ENCODE measurements at places on chromosomes 2 and 18.

DNA sequence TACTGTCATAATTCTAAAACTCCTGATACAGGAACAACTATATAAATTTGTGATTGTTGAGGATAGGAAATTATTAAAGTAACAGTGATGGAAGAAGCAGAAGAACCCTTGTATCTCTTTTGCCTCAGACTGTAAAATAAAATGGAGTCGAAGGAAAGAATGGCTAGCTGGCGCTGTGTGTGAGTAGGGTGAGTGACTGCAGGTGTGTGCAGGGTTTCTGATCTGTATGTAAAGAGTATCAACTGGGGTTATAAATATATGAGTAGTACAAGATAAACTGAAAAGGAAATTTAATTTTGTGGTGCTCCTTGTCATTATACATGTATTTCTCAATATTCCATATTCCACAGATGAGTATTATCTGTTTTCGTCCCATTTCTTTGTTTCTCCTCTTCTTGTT is 15.2 kb downstream of the POLI start:
- no peak for DNase-seq

DNA sequence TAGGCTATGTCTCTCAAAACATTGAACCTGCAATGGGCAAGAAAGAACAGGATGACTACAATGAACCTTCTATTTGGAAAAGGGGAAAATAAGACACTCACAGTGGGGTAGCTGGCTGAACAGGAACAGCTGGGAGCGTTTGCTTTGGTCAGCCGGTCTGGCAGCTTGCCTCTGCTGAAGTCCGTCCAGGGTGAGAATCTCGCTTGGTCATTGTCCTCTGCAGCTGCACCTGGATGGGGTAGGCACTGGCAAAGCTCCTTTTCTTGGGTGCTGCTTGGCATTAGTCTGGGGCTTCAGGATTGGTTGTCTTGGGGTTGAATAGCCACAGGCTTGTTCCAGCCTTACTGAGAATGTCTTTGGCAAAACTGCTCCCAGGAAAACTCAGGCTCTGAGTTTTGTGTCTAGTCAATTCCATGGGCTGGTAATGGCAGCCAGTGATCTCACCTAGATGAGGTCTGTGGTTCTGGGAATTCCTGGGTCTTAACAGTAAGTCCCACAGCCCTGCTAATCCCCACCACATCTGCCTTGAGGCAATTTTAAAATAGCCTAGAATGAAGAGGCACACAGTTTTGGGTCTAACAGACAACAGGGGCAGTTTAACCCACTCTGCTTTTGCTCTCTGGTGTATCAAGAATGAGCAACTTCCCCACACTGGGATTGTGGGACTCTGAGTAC is 13.4 kb downstream of the NEDD4L start:
- no peak for DNase-seq

DNA sequence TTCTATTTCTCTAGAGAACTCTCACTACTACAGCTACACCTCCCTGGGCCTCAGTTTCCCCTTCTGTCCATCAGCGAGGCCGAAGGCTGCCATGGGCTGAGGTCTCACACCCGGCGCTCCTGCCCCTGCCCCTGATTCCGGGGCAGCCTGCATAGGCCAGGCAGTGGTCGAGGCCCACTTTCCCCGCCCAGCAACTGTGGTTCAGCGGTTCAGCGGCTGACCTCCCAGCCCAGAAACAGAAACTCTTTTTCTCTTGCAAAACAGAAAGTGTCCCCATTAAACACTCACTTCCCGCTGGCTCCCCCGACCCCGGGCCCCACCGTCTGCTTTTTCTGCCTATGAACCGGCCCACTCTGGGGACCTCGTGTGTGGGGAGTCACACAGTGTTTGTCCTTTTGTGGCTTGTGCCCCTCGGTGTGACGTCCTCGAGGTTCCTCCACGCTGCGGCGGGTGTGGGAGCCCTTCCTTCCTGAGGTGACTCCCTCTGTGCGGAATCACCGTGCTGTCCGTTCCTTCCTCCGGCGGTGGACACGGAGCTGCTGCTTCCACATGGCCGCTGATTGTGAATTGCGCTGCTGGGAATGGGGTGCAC is 16.0 kb downstream of the PDCD1 start:
- DNase-seq = no peak

GRCh38 chr18:48949606-48950535 is 894 bp downstream of the SMAD7 start:
- DNase-seq = peak; percentile 68

DNA sequence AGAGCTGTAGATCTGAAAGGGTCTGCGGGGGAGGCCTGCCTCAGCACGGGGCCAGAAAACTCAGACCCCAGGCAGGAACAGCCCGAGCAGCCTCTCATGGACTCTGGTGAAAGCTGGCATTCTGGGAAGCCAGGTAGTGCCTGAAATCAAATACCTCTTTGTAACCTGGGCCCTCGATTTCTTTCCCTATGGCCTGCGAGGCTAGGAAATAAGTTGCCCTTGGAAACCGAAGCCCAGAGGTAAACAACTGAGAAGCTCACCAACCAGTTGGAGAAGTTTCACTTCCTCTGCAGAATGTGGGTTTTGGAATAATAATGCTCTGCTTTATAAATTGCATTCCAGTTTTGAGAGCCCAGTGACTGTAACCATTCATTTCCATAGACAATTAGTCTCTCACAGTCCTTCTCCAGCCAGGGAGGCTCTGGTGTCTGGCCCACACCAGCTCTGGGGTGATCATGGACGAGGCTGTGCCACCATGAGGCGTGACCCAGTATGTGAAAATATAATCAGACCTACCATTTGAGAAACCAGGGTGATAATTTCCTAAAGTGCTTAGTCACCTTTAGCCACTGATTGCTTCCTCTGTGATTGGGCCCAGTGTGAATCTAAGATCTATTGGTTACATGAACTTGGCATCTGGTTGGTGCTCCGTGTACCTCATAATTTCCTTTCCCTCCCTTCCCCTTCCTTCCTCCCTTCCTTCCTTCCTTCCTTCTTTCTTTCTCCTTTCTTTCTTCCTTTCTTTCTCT is 133.1 kb upstream of the PELI1 start:
- DNase-seq = peak; percentile 89

DNA sequence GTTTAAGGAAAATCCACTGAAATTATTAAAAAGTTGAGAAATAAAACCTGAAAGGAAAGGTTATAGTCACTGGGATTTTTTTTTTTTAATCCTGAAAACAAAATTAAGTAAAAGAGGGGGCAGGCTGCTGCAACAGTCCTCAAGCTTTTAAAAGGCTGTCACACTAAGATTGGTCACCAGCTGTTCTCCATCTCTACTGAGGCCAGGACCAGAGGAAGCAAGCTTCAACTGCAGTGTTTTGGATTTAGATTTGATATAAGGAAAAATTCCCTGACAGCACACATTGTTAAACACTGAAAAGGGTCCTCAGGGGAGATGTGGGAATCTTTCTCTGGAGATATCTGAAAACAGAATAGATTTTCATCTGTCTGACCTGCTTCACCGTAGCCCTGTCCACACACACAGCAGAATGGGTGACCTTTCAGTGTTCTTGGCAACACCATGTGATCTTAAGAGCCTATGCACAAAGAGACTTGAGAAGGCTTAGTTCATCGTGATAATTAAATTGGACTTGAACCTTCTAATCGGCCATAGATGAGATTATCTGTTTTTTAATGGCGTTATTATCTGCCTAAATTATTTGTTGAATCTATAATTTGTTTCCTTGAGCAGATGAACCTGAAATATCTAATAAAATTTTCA is 132.0 kb upstream of the BOD1L2 start:
- DNase-seq = no peak

DNA sequence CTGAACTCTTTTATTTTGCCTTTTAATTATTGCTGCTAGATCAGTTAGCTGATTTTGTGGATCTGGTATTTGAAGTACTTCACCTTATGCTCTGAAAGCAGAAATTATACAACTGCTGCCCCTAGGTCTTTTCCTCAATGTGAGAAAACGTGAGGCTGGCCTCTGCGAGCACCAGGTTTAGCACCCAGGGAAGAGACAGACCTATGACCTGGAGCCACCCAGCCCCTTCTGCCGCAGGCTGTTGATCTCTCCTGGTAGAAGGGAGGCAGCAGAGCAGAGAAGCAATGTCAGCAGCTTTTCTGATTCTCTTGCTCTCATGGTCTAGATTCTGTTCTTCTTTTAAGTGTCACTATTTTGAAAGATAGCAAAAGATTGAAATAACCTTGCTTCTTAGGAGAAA is 19.9 kb downstream of the TRAPPC12 start:
- DNase-seq = no peak

DNA sequence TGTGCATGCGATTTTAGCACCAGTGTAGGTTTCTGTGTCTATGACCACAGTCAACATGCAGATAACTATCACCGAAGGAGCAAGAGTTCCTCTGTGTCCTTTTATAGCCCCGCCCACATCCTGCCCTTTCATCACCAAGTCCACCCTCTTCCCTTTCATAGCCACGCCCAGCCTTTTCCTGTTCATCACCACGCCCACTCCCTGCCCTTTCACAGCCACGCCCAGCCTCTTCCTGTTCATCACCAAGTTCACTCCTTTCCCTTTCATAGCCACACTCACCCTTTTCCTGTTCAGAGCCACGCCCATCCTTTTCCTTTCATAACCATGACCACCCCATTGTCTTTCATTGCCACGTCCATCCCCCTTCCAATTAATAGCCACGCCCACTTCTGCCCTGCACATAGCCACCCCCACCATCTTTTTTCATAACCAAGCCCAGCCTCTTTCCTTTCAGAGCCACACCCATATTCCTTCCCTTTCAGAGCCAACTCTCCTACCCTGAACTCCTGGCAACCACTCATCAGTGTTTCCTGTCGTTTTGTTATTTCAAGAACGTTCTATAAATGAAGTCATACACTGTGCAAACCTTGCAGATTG is 273.9 kb downstream of the MYT1L start:
- DNase-seq = peak; percentile 47

DNA sequence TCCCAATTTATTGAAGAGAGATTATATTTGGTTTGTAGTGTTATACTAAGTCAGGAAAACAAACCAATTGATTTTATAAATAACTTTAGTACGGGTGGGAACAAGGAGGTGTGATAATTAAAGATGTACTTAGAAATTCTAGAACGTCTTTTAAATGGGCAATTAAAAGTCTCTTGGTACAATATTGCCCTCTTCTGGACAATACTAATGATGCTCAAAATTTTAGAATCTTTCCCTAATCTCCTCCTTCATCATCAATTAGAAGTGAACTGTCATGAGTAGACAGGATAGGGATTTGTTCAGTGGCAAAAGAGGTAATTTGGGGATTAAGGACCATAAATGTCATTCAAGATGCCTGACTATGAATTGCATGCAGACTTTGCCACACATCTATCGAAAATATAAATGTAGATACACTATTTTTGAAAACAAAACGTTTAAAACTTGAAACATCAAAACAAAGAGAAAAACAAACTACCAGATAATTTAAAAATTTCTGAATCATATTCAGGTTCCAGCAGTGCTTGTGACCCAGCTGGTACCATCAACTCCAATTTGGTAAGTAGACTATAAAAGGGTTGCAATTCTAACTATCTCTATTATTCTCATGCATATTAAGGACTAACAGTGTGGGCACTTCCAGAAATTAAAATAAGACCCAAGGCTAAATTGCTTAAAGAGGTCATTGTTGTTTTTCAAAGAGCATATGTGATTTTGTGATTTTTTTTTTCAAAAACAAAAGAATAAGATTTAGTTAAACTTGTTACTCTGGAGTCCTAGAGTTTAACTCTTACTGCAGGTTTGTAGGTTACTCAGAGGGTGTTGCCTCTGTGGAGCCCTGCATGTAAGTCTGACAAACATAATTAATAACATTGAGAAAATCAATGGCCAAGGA is 123.5 kb downstream of the LAMA3 start:
- DNase-seq = peak; percentile 39

DNA sequence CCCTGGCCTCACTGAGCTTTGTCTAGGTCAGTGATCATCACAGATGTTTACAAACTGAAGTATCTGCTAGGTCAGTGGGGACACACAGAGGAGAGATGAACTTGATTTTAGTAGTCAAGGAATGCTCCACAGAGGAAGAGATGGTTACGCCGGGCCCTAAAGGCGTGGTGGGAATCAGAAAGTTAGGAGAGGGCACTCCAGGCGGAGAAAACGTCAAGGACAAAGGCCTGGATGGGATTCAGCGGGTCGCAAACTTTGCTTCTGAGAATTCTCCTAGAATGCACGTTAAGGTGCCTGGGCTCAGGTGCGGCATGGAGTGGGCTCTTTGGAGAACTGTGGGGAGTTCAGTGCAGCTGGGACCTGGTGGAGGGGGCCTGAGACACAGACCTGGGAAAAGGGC is 78.8 kb downstream of the TMEM17 start:
- DNase-seq = no peak

DNA sequence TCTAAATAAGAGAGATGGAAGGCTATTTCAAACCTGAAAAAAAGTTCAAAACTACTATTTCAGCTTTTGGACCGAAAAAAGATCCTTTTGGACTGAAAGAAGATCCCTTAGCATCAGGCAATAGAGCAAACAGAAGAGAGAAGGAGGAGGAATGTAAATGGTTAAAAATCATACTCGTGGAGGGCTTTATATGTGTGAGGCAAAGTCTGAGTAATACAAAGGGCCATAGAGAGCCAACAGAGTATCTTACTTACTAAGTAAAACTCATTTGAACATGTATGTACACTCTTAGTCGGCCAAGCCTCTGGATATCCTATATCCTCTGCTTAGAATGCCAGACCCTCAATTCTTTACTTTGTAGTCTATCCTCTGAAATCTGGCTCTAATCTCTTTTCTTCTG is 55.7 kb downstream of the ITSN2 start:
- DNase-seq = no peak

GRCh38 chr2:203688798-203689197 is 17.6 kb upstream of the CD28 start:
- no peak for DNase-seq

GRCh38 chr2:223108351-223109050 is 56.5 kb downstream of the KCNE4 start:
- no peak for DNase-seq

DNA sequence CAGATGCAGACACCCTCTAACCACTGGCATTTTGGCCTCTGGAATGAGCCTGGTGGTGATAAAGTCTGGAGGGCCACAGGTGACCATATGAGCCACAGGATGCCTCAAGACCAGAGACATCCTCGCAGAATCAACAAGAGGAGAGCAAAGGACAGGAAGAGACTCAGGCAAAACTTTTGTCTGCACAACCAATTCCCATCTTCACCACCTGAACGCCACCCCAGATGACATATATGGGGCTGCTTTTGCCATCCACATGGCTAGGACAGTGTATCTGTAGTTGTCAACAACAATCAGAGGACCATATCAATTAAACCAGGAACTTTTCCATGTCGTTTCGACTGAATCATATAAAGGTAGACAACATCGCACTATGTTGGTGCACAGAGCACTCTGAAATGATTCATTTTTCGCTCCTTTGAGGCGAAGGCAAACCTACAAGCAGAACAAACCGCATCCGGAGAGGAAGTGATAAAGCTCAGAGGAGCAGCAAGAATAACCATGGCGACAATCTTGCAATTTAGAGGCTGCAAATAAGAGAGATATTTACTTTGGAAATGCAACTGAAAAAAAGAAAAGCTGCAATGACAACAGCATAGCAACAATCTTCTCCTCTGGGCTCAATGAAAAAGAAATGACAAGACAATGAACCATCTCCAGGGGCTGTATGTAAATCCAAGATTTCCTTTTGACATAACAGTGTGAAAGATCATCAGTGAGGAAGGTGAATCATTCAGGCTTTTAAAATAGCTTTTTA is 204.5 kb downstream of the ARL4C start:
- peak; percentile 26 for DNase-seq
